Stimulated activated CD4-positive, alpha-beta T cell treated with anti-CD3 and anti-CD28 coated beads, Interleukin-2, amount 100 ng/mL, for 24 hours (primary cell): ENCODE measurements at places on chromosomes 2 and 18.

- no peak for DNase-seq
Measured at GRCh38 chr2:189393440-189394111, 47.7 kb upstream of the WDR75 start.

GRCh38 chr2:127107622-127107999, 657 bp upstream of the BIN1 start:
- no peak for DNase-seq

DNA sequence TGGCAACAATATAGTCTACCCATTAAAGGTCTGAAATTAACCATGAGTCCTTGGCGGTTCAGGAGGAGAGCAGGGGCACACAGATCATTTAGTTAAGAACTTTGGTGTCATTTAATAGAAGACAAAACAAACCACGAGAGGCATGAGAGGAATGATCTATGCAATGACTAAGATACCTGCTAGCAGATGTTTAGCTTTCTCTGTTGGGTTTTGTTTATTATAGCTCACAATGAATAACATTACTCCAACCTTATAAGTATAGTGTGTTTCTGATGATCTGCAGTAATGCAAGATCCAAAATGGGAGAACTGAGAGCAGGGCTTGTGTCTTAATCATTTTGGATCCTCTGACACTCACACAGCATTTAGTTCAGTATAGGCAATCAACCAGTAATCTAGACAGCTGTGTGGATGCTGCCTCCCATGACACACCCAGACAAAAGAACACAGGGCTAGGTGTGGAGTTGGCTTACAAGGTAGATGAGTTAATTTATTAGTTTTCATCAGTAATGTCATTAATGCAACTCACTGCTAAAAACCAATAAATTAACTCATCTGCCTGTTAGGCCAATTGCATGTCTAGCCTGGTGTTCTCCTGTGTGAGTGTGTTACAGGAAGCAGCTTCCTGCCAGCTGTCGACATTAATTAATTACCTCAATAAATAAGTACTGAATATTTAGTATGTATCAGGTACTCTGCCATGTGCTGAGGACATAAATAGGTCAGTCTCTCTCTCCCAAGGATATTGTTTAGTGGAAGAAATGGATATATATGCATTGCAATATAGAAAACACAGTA, 92.3 kb downstream of the CLIP4 start:
- no peak for DNase-seq

- no peak for DNase-seq
Measured at GRCh38 chr2:187105218-187105617, 256.2 kb upstream of the ZSWIM2 start.

GRCh38 chr2:1047485-1047884, 96.8 kb downstream of the SNTG2 start:
- no peak for DNase-seq
